ENCODE measurements at places on chromosomes 3 and 15.

- DNase-seq = no peak
Measured at GRCh38 chr15:77846360-77846759, 213.6 kb upstream of the LINGO1 start.

GRCh38 chr3:72033666-72034428, 248.9 kb upstream of the PROK2 start:
- DNase-seq = no peak

DNA sequence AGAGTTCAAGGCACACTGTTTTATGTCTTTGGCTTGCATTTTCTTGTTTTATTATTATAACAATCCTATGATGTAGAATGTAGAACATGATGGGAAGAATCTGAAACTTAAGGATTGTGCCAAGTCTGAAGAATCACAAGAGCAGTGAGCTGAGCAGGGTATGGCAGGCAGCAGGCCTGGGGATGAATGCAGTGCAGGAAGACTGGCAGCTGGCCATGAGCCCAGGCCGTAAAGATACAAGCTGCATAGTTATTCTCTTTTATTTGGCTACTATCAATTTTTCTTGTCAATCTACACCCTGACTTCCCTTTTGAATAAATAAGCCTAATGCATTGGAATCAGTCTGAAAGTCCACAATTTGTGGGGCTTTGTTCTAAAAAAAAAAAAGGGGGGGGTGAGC, 89.6 kb upstream of the ARPP21 start:
- no peak for DNase-seq

DNA sequence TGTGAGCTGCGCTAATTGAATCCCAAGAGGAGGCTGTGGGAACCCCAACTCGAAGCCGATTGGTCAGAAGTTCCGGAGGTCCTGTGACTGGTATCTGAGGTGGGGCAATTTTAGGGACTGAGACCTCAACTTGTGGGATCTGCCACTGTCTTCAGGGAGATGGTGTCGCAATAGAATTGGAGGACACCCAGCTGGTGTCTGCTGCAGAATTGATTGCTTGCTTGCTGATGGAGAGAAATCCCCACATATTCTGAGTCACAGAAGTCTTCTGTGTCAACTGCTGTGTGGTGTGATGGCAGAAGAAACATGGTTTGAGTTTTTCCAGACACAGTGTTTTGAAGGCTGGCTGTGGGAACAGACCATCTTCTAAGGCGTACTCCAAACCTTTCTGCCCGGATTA, 99.7 kb upstream of the PLXNA1 start:
- DNase-seq = no peak

DNA sequence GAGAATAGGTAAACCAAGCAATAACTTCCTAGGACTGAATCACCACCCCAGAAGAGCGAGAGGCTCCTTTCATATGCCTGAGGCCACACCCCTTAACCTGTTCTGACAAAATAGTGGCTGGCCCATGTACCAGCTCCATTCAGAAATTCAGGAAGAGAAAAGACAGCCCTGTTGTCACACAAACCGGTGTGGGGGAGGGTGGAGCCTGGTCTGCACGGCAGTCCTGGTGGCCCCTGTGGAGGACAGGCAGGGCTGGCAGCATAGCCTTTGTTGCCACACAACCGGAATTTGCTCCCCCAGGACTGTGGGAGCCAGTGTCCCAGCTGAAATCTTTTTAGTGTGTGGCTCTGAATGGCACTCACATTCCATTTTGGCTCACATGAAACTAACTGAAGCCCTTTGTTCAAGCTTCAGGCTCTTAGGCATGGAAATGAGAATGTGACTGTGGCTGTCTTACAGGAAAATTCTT, 23.8 kb downstream of the RLBP1 start:
- DNase-seq = no peak

GRCh38 chr15:74794970-74795349, 13.1 kb downstream of the CSK start:
- DNase-seq = no peak

DNA sequence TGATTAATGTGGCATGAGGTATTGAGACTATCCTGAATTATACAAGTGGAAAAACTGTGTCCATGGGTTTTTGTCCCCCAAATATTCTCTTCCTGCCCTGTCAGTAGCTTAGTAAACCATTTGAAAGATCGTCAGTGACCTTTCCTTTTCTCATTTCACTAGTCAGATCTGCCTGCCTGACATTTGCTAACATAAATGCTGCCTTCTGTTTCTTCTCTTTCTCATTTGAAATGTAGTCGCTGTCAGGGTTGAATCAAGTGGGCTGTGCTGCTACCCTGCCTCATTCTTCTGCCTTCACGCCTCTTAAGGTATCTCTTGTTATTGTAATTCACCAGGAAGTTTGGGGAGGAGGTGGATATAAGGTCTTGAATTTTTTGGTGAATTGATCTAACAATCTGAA, 67.5 kb downstream of the LRCH3 start:
- no peak for DNase-seq

- DNase-seq = no peak
Measured at GRCh38 chr3:41683666-41684350, 278.1 kb downstream of the ULK4 start.

DNA sequence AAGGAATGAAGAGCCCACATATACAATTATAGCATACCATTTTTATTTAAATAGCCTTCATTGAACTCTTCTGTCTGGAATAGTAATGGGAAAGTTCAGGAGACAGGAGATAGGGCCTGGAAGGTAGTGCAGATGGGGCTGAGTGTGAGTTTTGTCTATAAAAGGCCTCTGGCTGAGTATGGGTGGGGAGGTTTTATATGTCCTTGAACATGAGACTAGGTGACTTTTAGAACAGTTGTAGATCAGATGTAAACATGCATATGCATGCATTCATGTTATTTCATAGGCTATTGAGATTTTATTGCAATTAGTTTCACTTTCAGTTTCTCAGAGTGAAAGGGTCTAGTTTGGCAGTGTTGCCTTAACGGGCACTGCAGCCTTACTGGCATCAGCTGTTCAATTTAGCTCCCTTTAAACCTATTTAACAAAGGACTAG, 27.1 kb downstream of the CGGBP1 start:
- no peak for DNase-seq

DNA sequence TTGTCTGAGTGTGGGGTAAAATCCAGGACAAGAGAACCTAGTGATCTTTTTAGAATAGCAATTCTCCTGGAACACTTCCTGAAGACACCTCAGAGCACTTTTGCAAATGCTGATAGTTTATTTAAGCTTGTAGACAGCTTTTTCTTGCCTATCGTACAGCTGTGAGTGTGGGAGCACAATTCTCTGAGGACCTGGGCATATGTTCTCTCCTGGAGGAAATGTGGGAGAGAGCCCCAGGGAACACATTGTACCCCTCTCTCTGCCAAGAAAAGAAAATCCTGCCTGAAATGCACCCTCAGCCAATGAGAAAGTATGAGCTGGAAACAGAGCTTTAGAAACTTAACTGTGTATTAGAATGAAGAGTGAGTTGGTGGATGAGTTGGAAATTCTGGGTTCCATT, 308.3 kb upstream of the SEMA6D start:
- no peak for DNase-seq

DNA sequence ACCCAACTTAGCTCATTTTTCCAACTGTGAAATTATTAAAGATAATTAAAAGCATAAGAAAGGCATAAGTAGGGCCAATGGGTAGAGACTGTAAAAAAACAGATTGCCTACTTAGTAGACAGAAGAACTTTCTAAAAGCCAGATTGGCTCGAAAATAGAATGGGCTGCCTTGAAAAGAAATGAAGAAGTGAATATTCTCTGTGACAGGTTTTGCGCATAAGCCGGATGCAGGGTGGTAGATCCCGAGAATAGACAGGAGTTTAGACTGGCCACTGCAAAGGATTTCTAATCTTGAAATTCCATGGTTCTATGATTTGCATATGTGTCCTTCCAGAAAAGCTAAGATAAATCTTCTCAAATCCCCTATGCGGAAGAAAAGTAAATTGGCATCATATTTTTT, 173.3 kb upstream of the ICE2 start:
- no peak for DNase-seq

GRCh38 chr3:31448035-31448881, 84.5 kb upstream of the STT3B start:
- no peak for DNase-seq

GRCh38 chr3:118077332-118077731, 957.3 kb downstream of the IGSF11 start:
- no peak for DNase-seq

DNA sequence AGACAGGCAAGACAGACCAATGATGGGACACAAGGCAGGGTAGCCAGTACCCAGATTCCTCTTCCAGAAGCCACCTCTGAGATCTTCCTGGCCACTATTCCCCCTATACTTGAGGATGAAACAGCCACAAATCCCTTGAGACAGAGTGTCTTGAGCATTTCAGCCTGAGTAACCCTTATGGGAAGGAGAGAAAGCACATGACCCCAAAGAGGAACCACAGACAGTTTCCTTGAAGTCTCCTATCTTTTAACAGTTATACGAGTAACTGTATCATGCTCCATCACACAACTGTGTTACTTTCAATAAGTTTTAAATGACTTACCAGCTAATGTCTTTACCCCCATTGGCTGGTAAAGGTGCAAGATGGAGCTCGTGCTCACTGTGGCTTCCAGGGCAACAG, 9.3 kb downstream of the VIPR1 start:
- no peak for DNase-seq

DNA sequence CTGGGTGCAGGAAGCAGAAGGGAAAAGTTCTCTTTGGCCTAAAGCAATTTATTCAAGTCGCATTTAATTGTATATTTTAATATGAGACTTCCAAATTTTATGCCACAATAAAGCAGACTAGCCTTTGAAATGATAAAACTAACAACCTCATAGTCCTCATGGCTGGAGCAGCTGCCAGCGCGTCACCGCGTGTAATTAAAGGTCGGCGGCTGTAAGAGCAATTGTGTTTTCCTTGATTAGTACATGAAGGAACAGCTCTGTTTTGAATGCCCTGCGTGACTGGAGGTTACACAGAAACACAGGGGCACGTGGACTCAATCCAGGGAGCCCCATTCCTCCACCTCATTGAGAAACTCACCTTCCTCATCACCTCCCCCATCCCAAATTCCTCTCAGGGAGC, 10.1 kb upstream of the LRRC15 start:
- DNase-seq = no peak

DNA sequence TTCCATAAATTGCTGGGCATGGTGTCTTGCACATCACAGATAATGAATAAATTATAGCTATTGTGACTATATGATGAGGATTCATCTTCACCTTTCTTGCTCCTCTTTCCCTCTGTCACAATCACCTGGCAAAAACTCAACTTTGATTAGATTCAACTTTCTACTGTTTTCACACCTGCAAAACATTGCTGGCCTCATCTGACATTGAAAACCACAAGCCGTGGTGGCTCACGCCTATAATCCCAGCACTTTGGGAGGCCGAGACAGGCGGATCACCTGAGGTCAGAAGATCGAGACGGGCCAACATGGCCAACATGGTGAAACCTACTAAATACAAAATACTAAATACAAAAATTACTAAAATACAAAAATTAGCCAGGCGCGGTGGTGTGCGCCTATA, 12.7 kb upstream of the PEX5L start:
- DNase-seq = no peak

- no peak for DNase-seq
Measured at GRCh38 chr15:100726070-100726420, 123.7 kb downstream of the ASB7 start.

DNA sequence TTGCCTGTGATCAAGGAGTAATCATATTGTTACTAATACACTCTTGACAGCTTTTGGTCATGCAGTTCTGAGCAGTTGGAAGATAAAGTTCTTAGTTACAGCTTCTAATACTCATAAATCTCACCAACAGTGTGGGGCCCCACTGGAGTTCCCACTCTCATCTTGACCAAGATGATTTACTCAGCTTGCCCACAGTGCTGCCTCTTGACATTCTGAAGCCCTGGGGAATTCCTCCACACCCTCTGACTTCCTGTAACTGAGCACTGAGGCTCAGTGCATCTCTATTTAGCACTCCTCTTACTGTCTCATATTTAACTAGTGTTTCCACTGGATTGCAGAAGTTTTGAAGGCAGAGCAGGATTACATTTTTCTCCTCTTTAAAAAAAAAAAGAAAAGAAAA, 1.9 kb upstream of the ARL6IP5 start:
- peak; percentile 50 for DNase-seq

DNA sequence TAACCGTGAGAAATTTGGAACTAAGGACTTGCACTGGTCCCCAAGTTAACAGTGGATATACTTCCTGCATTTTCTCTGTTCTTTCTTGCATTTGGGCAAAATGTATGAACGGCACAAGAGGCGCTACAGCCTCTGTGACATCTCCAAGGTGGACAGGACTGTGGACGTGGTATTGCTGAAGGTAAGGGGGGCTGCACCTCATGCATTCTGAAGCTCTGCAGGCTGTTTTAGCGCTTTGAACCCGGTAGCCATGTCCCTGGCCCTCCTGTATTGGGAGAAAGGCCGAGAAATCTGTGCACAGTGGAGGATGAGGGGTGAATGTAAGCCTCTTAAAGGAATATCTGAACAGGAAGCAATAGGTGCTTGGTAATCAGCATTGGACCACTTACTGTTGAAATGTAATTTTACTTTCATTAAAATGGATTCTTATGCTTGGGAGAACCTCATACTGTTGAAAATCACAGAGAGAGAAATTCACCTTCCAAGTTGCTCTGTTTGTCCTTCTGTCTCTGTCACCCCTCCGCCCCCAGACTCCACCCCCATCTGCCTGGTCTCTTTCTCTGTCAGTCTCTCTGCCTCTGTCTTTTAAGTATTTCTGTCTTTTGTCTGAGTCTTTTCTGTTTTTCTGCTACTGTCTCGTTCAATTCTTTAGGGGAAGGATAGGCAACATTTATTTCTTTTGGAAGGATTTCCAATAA, 174.6 kb downstream of the KLHL25 start:
- no peak for DNase-seq

- no peak for DNase-seq
Measured at GRCh38 chr15:34976743-34977142, 7.2 kb upstream of the AQR start.

DNA sequence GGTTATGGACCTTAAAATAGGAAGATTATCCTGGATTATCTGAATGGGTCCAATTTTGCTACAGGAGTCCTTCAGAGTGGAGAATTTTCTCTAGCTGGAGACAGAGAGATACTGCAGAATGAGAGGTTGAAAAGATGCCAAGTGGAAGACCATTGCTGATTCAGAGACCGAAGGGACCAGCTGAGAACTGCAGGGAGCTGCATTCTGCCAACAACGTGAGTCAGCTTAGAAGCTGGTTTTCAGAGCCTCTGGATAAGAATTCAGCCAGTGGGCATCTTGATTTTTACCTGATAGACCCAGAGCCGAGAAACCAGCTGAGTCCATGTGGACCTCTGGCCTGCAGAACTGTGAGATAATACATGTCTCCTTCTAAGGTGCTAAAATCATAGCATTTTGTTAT, 234.0 kb downstream of the NR2F2 start:
- DNase-seq = no peak

Measured in stimulated activated CD4-positive, alpha-beta T cell treated with anti-CD3 and anti-CD28 coated beads, TNF-alpha, amount 100 ng/mL, for 24 hours (primary cell).